Stimulated activated CD8-positive, alpha-beta memory T cell treated with anti-CD3 and anti-CD28 coated beads, Interleukin-4, amount 100 ng/mL, for 4 hours (primary cell): ENCODE measurements at places on chromosomes 5 and 9.

- DNase-seq = no peak
Observed at GRCh38 chr5:53749621-53750020, 189.2 kb downstream of the NDUFS4 start.

- no peak for DNase-seq
Observed at GRCh38 chr5:57900381-57900944, 417.9 kb upstream of the ACTBL2 start.

DNA sequence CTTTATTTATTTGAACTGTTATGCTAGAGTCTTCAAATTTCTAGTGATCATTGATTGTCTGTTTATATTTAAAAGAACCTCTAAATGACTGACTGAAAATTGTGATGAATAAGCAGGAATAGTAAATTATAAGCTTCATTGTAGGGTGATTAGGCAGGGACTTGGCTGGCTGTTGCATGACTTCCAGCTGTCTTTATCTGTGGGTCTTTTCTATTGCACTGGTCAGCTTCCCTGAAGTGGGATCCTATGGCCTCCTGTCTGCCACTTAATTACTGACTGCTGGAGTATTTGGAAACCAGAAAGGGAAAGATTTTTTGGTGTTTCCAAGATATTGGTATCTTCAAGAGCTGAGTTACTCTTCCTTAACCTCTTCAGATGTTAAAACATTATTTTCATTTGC, 123.0 kb upstream of the CCNH start:
- DNase-seq = no peak

DNA sequence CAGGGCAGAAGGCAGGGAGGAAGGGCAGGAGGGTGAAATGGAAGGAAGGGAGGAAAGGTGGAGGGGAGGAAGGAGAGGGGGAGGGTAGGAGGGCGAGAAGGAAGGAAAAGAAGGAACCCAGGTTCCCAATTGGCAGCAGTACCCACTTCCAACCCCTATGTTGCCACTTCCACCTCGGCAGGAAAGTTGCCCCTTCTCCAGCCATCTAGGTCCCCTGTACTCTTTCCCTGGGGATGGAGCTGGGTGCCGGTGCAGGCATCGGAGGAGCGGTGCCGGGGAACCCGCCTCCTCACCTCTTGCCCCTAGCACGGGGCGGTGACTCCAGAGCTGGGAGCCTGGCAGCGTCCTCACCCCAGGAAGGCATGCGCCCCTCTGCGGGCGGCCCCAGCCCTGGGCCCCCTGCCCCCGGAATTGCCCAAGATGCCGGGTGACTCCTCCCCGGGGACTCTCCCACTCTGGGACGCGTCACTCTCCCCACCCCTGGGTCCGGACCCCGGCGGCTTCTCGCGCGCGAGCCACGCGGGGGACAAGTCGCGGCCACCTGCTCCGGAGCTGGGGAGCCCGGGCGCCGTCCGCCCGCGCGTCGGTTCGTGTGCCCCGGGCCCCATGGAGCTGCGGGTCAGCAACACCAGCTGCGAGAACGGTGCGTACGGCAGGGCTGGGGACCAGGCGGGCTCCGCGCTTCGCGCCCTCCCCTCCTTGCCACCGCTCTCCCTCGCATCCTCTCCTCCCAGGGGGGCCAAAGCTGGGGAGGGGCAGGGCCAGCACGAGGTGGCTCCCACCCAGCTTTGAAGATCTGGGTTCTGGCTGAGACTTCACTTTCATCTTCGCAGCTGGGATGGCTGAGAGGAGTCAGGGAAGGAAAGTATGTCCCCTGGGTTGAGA, at the start of gene NIPAL4:
NIPAL4 (plus strand) TSS at position 499 of the 885 bp plus-strand sequence; CDS start at position 607, 108 bp downstream.
- no peak for DNase-seq

- DNase-seq = no peak
Observed at GRCh38 chr5:7686794-7687193, 164.1 kb downstream of the CFAP90 start.

GRCh38 chr9:94743035-94743954, 16.8 kb downstream of the AOPEP start:
- DNase-seq = no peak

GRCh38 chr9:136695955-136696354, 8.7 kb upstream of the AGPAT2 start:
- no peak for DNase-seq

DNA sequence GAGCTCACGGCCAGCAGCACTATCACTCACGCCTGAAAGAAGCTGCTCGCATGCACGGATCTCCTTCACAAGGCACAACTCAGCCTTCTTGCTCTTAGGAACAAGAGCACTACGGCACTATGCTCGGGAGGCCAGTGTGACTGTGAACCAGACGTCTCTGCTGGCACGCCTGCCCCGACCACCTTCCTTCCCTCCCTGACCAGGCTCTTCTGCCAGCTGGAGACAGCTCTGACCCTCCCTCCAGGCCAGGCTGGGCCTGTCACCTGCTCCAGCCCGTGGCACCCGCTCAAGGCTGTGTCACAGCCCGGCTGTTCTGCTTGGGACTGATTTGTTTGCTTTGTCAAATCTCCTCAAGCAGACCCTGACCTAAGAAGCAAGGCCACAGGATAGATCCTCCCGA, 7.0 kb downstream of the TBC1D9B start:
- DNase-seq = no peak

- no peak for DNase-seq
Observed at GRCh38 chr5:80865551-80865950, 94.6 kb upstream of the RASGRF2 start.

GRCh38 chr5:35205606-35206005, 24.7 kb downstream of the PRLR start:
- DNase-seq = no peak

GRCh38 chr5:160449458-160449857, 27.8 kb downstream of the PTTG1 start:
- DNase-seq = no peak

GRCh38 chr9:4793459-4794395, 983 bp downstream of the RCL1 start:
- no peak for DNase-seq

- DNase-seq = no peak
Observed at GRCh38 chr9:99134893-99135341, 30.0 kb downstream of the TGFBR1 start.

DNA sequence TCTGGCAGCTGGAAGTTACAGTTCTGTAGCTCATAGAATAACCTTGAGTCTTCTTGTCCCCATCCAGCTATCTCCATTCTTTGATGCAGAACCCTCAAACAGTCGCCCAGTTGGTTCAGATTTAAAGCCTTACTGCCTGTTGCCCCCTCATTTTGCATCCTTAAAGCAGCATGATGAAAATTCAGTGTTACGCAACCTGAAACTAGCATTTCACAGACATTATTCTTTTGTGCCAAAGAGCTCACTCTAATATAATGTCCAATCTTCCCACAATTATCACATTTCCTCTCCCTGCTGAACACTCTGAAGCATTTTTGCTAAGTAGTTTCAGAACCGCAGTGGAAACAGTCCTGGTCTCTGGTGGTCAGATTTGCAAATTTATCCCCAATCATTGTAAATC, 318.0 kb downstream of the PSAT1 start:
- DNase-seq = no peak

GRCh38 chr9:96612966-96613589, 6.6 kb downstream of the CDC14B start:
- DNase-seq = no peak

- DNase-seq = no peak
Observed at GRCh38 chr9:34279411-34279810, 49.7 kb downstream of the KIF24 start.

- no peak for DNase-seq
Observed at GRCh38 chr5:175336781-175337180, 107.2 kb downstream of the DRD1 start.

DNA sequence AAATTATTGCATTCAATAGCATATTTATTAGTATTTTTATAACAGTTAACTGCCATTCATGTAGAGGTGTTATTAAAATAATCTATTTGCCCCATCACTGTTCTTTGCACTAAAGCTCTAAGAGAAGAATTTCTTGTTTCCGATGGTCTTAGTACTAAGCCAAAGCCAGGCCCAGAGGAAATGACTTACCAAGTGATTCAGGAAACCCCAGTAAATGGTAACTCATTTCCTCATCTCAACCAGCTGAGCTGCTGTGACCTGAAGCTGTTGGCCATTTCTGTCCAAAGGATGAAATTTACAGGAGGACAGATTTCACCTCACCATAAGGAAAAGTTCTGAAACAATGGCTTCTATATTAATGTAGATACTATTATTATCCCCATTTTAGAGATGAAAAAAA, 117.0 kb downstream of the PIK3R1 start:
- DNase-seq = no peak

- no peak for DNase-seq
Observed at GRCh38 chr9:122822056-122822455, 6.3 kb downstream of the PDCL start.

DNA sequence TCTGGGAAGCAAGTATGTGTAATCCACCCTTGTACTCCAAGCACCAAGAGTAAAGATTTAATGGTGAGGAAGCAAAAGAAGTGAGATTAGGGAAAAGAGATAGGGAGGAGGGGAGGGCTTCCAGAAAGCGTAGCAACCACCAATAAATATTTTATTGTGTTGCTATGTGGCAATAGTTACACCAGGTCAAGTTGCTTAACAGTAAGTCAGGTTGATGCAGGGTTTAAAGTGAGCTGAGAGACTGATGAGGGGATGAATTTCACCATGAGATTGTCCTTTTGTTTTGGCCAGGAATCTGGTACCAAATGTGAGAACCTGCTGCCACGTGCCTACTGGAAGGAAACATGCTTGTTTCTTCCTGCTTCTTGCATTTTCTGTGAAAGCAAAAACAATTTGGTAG, 62.7 kb downstream of the PCSK5 start:
- no peak for DNase-seq

GRCh38 chr5:6565492-6565891, 67.4 kb downstream of the NSUN2 start:
- DNase-seq = no peak

GRCh38 chr5:158344376-158344775, 485.4 kb upstream of the CLINT1 start:
- no peak for DNase-seq

DNA sequence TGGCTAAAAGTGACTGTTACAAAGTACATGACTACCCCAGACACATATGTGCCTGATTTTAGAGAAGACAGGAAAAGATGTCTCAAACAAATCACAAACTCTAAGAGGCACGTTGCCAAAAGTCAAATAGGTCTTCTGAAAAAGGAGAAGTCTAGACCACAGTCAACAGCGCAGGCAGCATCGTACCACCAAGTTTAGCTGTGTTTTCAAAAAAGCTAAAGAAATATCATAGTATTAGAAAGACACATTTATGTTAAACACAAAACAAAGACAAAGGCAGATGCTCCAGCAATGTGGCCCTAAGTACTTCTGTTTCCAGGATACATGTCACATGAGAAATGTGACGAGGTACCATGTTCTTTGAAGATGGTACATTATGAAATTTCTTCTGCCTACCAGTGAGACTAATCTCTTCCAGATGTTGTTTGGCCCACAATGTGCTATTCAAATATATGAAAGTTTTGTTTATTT, 43.5 kb downstream of the LPAR1 start:
- DNase-seq = no peak

DNA sequence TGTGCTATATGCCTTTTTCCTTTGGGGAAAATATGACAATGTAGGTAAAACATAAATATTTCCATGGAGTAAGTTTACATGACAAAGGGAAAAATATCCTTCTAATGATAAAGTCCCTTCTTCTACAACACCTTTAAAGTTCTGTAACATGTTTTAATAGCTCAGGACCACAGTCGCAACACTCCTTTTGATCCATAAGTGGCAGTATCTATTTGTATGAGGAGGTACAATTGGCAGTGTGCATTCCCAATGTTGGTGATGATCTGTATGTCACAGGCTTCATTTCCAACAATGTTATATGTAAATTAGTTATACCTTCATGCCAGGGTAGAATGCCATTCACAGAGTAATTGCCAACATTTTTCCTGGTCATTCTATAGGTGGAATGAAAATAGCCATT, 127.1 kb upstream of the CCNH start:
- DNase-seq = no peak

- no peak for DNase-seq
Observed at GRCh38 chr5:138336952-138337684, 948 bp upstream of the FAM53C start.

GRCh38 chr5:88518131-88519016, 249.7 kb upstream of the TMEM161B start:
- no peak for DNase-seq

DNA sequence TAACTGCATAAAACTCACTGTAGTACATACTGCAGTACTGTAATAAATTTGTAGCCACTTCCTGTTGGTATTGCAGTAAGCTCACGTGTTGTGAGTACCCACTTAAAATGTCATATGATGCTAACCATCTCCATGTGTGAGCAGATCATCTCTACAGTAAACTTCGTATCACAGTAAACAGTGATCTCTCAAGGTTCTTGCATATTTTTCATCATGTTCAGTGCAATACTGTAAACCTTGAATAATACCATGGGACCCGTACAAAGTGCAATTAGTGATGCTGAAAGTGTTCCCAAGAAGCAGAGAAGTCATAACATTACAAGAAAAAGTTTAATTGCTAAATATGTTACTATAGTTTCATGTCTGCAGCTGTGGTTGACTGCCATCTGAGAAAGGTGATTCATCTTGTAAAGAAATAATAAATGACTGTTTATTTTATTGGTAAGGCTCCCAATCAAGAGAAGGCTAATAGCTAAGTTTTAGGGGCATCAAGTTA, 253.8 kb upstream of the POU5F2 start:
- DNase-seq = no peak

DNA sequence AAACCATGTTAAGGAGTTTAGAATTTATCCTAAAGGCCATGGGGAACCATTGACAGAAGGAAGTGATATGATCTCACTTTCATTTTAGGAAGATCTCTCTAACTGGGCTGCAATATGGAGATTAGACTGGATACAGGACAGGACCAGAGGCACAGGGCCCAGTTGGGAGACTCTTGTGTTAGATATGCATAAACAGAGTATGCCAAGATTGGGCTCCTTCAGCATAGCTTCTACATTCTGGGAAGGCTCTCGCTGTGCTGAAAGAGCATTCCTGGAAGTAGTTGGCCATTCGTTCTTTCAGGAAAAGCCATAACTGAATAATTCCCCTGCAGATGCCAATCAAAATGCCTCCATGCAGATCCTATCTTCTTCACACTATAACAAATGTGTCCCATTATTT, 204.5 kb downstream of the CWC27 start:
- DNase-seq = no peak

DNA sequence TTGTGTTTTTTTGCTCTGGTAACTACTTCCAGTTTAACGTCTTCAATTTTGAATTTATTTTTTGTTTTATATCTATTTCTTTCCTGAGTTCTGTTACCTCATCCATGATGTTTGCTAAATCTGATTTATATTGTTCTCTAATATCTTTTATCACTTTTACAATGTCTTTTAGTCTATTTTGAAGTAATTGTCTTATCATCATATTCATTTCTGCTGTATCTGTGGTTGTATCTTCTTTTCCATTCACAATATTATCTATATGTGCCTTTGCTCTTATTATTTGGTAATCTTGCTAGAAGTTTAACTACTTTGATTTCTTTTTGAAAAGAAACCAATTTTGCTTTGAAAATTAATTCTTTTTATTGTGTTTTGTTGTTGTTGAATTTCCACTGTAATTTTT, 43.6 kb downstream of the OSMR start:
- no peak for DNase-seq

- DNase-seq = no peak
Observed at GRCh38 chr5:169116961-169117461, 183.9 kb downstream of the SLIT3 start.
